ENCODE measurements at places on chromosomes 4 and X.

DNA sequence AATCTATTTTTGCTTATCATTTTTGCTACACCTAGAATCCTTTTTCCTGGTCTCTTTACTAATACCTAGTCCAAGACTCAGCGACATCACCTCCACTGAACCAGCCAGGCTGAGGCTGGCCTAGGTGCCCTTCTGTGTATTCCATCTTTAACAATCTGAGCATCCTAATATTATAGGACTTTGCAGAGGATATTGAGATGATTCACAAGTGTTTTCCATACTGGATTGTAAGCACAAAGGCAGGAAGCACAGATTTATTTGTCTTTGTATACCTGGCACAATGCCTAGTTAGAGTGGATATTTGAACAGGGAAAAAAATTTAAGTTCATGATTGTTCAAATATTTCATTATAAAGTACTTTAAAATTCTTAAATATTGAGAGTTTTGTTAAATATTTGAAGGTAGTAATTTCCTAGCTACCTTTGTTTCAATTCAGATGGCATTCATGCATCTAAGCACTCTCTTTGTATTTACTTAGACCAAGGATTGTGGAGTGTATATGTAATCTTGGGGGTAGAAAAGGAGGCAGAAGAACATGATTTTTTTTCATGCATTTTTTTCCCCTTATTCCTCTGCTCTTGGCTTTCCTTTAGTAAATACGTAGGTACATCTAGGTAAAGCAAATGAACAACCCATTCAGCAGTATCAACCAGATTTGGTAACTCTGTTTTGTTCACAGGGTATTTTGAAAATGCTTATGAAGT, 18.4 kb downstream of the SMARCA5 start:
- DNase-seq, result no peak

DNA sequence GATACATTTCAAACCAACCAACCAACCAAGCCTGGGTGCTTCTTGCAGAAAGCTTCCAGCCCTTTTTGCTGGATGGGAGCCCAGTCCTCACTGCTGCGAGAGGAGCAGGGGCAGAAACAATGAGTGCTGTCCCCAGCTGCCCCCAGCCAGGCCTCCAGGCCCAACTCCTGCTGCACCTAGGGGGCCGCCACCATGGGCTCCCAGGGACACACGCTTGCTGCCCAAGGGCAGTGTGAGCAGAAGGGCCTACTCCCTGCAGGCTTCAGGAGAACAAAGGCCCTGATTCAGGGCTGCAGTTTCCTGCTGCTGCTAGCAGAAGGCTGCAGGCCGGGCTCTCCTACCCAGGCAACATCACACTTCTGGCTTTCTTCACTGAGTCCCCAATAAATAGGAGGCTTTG, 37.7 kb upstream of the ENPP6 start:
- no peak for DNase-seq

- DNase-seq, result no peak
Observed at GRCh38 chrX:44570522-44570921, 27.9 kb upstream of the FUNDC1 start.

- no peak for DNase-seq
Observed at GRCh38 chr4:81504112-81505003, 32.7 kb upstream of the RASGEF1B start.

- DNase-seq, result no peak
Observed at GRCh38 chr4:38979511-38980230, 52.5 kb downstream of the TMEM156 start.

- no peak for DNase-seq
Observed at GRCh38 chrX:91039777-91040176, 394.9 kb upstream of the PABPC5 start.

GRCh38 chrX:6468706-6469105, 66.2 kb downstream of the VCX3A start:
- DNase-seq, result no peak

- no peak for DNase-seq
Observed at GRCh38 chr4:128354205-128354821, 66.7 kb upstream of the PGRMC2 start.

DNA sequence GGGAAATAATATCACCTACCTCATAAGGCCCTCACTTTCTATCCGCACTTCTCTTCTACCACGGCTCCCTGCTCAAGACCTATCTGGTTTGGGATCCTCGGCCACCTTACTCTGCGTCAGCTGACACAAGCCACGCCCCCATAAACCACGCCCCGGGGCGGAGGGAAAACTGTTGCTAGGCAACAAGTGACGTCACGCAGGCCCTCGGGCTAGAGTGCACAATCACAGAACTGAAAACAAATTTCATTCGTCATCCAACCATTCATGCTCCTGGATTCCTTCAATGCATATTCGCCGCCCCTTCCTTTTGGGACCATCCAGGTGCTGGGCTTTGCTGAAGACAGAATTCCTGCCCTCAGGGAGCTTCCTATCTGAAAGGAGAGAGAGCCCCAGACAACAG, 66.3 kb downstream of the SMC1A start:
- DNase-seq, result no peak

DNA sequence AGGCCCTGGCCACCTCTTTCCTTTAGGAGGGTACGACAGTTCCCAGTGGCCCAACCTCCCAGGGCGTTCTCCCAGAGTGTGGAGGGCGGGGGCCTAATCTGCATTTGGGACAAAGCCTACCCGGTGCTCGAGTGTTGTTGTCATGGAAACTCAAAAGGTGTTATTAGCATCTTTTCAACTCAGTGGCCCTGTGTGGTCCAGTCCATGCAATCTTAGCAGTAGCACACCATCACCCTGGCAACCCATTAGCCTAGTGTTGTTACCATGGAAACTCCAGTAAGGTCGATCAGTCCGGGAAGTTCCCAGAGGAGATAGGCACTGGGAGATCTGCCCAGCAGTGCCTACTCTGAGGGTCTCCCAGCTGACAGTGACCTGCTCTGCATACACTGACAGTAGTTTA, 20.2 kb downstream of the APLN start:
- no peak for DNase-seq

DNA sequence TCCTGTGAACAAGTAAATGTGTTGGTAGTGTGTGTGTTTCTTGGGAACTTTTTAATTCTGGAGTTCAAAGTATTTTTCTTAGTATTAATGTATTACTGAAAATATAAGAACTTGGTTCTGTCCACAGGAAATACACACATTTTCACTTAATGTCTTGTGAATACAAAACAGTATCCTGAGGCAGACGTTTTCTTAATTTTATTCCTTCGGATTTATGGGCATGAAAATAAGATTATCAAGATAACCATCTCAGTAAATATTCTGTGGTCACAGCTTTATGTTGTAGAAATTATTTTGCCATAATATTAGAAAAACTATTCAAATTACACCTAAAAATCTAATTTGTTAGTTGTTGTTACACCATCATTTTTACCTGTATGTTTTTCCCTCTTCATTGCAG, 29.8 kb downstream of the NFKB1 start:
- DNase-seq, result no peak

- no peak for DNase-seq
Observed at GRCh38 chr4:73662709-73663546, 42.7 kb upstream of the RASSF6 start.

DNA sequence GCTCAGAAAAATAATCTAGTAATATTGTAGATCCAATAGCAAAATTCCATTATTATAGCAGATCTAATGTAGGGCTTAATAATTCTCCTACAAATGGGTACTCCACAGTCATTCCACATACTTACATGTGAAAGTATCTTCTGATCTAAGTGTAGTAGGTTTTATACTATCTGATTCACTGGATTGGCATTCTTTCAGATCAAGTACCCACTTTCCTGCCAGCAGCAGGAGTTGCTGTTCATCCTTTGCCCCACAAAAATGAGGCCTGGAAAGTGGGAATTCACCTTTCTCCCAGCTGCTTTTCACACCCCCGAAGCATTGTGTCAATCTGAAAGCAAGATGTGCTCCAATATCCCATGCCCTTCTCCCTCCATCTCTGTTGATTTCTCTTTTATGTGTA, 77.1 kb upstream of the RXFP1 start:
- DNase-seq, result no peak

GRCh38 chr4:118284169-118284568, 68.6 kb downstream of the PRSS12 start:
- DNase-seq, result no peak

- no peak for DNase-seq
Observed at GRCh38 chrX:12984603-12985319, 9.9 kb downstream of the TMSB4X start.

GRCh38 chr4:102308032-102308799, 37.1 kb downstream of the SLC39A8 start:
- no peak for DNase-seq

GRCh38 chrX:15946783-15947580, 92.4 kb upstream of the AP1S2 start:
- no peak for DNase-seq

DNA sequence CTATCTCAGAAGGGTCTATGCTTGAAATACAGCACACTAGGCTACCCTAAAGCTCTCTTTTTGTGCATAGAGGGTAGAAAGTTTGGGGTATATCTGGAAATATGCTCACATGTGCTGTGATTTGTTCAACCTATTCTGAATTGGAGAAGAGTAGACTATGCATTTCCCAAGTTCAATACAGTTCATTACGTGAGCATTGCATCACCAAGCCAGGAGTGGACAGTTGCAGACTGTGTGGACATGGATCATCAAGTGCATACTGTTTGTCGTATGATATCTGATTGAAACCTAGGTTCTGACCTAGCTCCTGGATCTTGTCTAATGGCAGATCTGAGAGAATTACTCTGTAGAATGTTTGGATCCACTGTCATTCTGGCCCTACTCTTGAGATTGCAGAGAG, 161.1 kb downstream of the FRAS1 start:
- no peak for DNase-seq

DNA sequence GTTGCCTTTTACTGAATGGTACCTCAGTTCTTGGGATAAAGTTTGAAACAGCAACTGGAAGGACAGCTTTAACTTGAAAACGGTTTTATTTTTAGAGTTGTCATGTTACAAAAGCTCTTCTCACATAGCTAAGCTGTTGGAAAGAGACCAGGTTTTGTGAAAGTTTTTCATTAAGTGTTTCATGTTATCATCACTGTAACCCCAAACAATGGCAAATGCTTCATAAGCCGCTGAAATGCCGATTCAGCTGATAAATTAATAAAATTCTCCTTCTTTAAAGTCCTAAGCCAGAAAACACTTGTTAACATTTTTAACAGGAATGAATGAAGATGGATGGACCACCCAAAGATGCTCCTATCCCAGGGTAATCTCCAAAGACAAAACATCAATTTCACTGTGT, 76.1 kb upstream of the IRF2 start:
- no peak for DNase-seq

DNA sequence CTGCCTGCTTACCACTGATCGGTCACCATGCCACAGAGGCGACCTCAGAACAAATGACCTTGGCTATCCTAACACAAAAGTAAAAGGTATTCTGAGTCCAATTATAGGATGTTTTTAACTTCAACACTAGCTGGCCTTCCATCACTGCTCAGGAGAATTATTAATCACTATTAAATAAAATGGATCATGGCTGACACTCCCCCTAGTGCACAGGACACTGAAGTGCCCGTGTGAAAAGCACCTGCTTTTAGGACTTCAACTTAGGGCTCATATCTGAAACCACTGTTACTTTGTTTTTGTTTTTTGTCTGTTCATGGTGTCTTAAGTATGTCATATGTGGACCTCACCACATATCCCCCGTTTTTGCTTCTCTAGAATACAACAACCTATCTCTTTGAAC, 33.9 kb downstream of the STX18 start:
- no peak for DNase-seq

DNA sequence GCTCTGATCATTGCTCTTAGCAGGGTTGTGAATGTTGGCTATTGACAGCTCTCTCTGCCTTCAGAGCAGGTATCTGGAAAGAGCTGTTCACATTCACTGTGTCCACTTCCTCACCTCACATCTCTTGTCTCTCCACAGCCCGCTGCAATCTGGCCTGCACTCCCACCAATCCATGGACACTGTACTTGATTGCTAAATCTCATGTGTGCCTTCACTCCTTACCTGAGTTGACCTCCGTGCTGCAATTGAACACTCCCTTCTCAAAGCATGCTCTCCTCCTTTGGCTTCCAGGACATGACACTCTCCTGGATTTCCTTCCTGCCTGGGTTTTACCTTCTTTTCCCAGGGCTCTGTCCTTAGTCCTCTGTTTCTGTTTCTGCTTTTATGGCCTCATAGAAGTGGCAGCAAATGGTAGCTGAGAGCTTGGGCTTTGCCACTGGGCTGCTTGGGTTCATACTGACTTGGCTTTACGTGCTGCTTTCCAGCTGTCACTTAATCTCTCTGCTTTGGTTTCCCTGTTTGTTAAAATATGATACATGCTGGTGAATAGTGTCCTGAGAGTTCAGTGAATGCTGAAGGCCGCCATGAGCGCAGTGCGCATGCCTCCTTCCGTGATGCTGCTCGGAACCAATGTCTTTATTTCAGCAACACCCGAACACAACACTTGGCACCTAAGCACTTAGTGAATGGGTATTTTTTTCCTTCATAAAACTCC, 29.5 kb downstream of the DCUN1D4 start:
- no peak for DNase-seq

- DNase-seq, result no peak
Observed at GRCh38 chrX:97482666-97483300, 599.1 kb downstream of the RPA4 start.

GRCh38 chr4:73539386-73539785, 57.8 kb downstream of the AFM start:
- no peak for DNase-seq

GRCh38 chr4:153573881-153574802, 108.0 kb downstream of the TMEM131L start:
- DNase-seq, result peak; percentile 16

- DNase-seq, result no peak
Observed at GRCh38 chr4:12615822-12616221, 868.3 kb downstream of the RAB28 start.

GRCh38 chr4:32499171-32499570, 1779.0 kb downstream of the PCDH7 start:
- no peak for DNase-seq

DNA sequence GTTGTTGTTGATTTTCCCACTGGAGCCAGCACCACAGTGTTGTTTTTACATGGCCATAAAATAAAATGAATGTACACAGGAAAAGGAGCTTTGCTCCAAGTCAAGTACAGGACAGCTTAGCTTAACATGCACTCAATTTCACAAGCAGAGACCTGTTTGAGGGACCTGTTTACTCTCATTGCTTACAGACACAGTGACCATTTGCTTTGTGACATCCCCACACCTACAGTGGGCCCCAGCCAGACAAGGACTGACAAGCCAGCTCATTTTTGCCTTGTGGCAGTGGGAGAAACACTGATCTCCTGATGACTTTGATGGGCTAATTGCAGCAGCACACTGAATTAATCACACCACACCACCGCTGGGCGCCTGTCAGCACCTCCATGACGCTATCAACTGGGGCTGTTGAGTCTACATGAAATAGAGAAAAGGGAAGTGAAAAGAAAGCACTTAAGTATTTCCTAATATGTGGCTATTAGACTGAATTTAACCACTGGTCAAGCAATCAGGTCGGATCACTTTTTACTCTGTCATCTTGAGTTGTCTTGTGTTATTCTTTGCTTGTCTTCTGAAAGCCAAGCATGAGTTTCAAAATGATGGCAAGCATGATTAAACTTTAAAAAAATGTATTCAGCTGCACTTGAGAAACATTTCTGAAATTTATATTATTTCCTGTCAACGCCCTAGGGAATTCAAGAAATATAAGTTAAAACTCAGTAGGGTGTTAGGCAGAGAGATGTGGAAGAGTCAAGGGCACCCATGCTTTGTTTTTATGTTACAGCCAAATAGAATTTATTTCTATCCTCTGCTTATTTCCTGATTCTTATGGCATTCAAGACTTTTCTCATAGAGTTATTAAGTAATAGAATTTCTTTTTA, 557.7 kb downstream of the RAB28 start:
- DNase-seq, result no peak

Measured in stimulated activated CD4-positive, alpha-beta T cell treated with anti-CD3 and anti-CD28 coated beads, TNF-alpha, amount 100 ng/mL, for 48 hours (primary cell).